ENCODE measurements at places on chromosomes 1 and 21. TPM values are rescaled to one million over a fixed set of nuclear protein-coding genes. Genes with fewer than 3 reads are reported as not detected.

NPR1 gene
- total RNA-seq = 0.16 TPM

GUCA2B gene
- total RNA-seq = not detected

CD46 gene
- total RNA-seq = 146 TPM

NOS1AP gene
- 4.1 TPM for total RNA-seq

PPIAL4G gene
- total RNA-seq = 0.31 TPM

CADM3 gene
- 112 TPM for total RNA-seq

KRTAP20-4 gene
- not detected for total RNA-seq

PROK1 gene
- not detected for total RNA-seq

RGS8 gene
- total RNA-seq = 7.8 TPM

EPHB2 gene
- 34.9 TPM for total RNA-seq

C4BPB gene
- not detected for total RNA-seq

MARK1 gene
- total RNA-seq = 77.7 TPM

PRKAA2 gene
- 35.2 TPM for total RNA-seq

PADI1 gene
- total RNA-seq = not detected

APCS gene
- total RNA-seq = not detected

- DNase-seq = no peak
Measured at GRCh38 chr1:207407655-207408260, 46.4 kb upstream of the CR2 start.

GRCh38 chr1:67939186-67939743 is 106.0 kb upstream of the GNG12 start:
- no peak for DNase-seq

GRCh38 chr1:90850181-90850897 is 133.2 kb upstream of the BARHL2 start:
- DNase-seq = no peak

GRCh38 chr1:208600456-208601190 is 356.4 kb upstream of the PLXNA2 start:
- no peak for DNase-seq

- no peak for DNase-seq
Measured at GRCh38 chr1:182731852-182732575, 47.6 kb upstream of the RGS8 start.

DNA sequence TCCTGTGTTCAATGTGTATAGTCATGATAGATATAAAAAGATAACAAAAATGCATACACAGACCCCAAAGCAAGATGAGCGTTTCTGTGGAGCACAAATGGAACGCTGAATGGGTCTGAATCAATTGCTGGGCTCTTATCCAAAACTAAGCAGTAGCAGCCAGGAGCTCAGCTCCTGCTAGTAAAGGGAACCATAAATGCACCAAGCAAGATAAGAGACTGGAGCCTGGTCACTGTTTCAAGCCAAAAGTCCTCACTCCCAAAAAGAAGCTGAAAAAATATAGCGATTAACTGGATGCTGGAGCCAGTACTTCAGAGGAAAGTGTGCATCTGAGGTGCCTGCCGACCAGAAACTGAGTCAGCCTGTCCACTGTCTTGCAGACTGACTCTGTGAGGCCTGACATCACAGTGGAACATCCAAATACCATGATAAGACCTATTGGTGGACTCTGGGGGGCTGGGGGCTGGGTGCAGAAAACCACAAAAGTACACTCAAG is 68.9 kb downstream of the LRRC8C start:
- no peak for DNase-seq

GRCh38 chr21:45853703-45854342 is 127.7 kb upstream of the COL6A1 start:
- no peak for DNase-seq

DNA sequence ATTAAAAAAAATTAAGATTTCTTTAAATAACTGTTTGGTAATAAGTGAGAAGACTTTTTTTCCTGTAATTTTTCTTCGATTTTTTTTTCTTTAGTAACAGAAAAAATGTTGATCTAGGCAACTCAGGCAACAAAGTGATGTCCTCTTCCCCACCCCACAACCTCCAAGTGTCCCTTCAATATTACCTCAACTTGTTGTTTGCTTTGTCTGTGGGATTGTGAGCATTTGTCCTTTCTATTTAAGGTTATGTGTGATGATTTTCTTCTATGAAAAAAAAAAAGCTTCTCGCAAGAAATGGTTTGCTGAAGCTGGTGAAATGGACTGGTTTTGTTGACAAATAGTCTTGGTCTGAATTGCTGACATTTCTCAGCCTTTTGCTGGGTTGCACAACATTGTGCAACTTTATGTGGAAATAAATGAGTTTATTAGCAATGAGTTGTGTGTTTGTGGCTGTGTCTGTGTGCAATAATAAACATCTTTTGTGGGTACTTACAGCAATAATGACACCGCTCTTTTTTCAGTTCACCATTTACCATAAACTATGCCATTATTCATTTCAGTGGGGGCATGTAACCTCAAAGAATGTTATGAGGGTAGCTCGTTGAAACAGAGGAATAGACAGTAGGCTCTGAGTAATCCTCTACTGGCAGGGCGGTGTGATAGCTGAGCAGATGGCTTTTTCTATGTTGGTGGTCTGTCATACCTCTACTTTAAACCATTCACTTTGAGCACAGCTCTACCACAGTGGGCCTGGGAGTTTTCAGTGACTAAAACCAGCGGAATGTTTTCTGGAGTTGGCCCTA is 218.4 kb downstream of the HLX start:
- DNase-seq = no peak

DNA sequence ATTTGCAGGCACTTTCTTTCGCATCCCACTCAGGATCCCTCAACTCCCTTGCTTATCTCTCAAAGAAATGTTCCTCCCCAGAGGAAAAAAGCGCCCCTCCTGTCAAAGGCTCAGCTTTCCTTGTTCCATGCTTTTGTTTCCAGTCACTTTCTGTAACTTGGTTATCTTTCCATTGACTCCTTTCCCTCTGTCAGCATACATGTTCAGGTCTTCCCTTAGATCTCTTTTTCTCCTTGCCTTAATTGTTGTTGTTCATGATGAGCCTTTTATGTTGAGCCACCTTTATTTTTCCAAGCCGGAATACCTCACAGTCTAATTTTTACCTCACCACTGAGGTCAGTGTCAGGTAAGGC is 46.5 kb upstream of the PODN start:
- DNase-seq = no peak

GRCh38 chr1:73803380-73803779 is 394.6 kb downstream of the LRRIQ3 start:
- no peak for DNase-seq

DNA sequence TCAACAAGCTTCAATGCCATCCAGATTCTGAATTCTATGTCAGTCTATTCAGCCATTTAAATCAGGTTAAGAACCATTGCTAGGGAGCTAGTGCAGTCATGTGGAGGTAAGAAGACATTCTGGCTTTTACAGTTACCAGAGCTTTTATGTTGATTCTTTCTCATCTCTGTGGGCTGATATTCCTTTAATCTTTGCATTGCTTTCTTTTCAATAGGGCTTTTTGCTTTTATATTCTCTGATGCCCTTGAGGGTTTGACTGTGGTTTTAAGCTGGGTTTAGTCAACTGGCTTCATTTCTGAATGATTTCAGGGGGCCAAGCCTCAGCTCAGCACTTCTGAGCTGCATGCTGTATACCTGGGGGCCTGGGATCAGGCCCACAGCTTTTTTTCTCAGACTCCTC is 51.0 kb upstream of the GORAB start:
- DNase-seq = no peak

DNA sequence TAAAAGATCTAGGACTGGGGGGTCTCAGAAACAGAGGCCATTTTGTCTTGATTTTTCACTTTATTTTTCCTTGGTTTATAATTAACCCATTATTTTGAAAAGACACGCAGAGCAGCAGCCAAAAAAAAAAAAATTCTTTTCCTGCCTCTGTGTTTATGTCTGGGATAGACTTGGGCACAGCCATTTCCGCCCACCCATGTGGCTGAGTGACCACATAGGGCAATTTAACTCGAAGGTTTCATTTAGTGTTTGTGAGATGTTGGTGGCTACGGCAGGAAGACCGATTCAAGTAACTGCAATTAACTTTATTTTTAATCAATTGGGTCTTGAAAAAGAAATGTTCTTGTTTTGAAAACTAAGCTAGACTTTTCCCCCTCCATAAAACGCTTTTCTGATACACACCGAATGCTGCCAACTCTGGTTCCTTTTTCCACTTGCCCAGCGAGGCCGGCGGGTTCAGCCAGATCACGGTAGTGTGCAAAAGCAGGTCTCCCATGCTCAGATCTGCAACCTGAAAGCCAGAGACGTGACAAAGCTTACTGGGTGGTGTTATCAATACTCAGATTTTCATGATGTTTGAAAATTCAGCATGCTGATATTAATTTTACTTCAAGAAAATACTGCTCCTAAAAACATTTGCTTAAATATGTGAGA is 97.4 kb upstream of the KRTAP19-8 start:
- DNase-seq = no peak

GRCh38 chr1:159826441-159827101 is at the start of gene SLAMF8:
TSS of gene SLAMF8 (plus strand) at chr1:159826873. CDS start at chr1:159826899, 26 bp downstream.
- no peak for DNase-seq

- no peak for DNase-seq
Measured at GRCh38 chr1:202553560-202554038, 156.7 kb downstream of the SYT2 start.

GRCh38 chr1:160205242-160206035 is at the start of gene PEA15:
TSS of gene PEA15 (plus strand) at chr1:160205384. CDS start at chr1:160211545, 6,161 bp downstream.
- peak; percentile 75 for DNase-seq

- no peak for DNase-seq
Measured at GRCh38 chr1:115807723-115808122, 33.2 kb downstream of the NHLH2 start.

- DNase-seq = no peak
Measured at GRCh38 chr1:119929643-119930315, 33.5 kb upstream of the ADAM30 start.

- no peak for DNase-seq
Measured at GRCh38 chr1:78799926-78800325, 150.3 kb downstream of the IFI44 start.

DNA sequence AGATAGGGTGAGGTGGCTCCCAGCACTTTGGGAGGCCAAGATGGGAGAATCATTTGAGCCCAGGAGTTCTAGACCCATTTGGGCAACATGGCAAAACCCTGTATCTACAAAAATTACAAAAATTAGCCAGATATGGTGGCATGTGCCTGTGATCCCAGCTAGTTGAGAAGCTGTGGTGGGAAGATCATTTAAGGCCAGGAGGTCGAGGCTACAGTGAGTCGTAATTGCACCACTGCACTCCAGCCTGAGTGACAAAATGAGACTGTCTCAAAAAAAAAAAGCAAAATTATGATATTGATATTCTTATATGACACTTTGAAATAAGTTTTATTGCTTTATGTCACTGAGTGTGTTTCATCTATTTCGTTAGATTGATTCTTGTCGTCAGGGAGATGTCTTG is 7.4 kb downstream of the ACADM start:
- DNase-seq = no peak

GRCh38 chr1:84853741-84854721 is 39.0 kb downstream of the LPAR3 start:
- DNase-seq = no peak

DNA sequence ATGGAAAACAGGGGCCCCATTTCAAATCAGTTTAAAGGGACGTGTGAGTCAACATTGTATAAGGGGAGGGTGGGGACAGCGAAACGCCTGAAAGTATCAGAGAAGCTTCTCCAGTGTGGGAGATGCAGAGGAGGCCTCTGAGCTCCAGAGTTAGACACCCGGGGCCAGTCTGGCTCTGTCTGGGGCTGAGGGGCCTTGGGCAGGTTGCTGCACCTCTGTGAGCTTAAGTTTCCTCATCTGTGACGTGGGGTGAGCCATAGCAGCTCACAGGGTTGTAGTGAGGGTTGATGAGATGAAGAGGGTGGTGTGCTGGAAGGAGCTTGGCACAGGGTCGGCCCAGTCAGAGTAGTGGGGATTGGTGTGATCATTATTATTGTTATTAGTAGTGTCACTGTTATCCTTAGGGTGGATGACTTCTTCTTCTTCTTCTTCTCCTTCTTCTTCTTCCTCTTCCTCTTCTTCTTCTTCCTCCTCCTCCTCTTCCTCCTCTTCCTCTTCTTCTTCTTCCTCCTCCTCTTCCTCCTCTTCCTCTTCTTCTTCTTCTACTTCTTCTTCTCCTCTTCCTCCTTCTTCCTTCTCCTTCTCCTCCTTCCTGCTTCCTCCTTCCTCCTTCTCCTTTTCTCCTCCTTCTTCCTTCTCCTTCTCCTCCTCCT is 282.0 kb downstream of the PTPRU start:
- no peak for DNase-seq

DNA sequence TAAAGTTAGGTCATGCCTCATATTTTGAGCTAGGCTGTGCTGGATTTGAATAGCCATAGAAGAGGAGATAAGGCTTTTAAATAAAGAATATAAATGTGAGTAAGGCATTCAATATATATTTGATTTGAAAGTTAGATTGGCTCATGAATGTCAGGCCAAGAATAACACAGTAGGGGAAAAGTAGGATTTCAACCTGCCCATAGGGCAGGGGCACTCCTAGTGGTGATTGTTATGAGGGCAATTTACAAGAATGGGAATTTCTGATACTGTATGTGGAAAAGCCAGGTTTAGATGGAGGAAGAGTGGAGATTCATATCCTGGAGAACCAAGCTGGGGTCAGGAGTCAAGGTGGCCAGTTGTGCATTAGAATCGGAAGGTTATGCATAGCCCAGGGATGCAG is 74.9 kb downstream of the DNAH14 start:
- DNase-seq = no peak

GRCh38 chr1:208054485-208054884 is 143.6 kb upstream of the CD34 start:
- no peak for DNase-seq
